ENCODE measurements at places on chromosomes 6 and 20.
A peak's percentile ranks its signal among the peaks of the same experiment; 100 is the strongest.

DNA sequence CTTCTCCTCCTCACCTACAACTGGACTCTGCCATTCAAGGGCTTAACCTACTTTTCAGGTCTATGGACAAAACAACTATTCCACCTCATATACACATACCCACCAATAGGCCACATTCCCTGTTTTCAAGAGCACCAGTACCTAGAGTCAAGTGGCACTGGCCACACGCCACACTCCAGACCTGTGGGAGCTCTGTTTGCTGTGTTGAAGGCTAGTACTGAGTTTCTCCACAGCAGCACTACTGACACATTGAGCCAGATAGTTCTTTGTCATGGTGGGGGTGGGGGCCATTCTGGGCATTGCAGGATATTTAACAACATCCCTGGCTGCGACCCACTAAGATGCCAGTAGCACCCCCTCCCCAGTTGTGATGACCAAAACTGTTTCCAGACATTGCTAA, 84.1 kb downstream of the RALGAPA2 start:
- no peak for DNase-seq

DNA sequence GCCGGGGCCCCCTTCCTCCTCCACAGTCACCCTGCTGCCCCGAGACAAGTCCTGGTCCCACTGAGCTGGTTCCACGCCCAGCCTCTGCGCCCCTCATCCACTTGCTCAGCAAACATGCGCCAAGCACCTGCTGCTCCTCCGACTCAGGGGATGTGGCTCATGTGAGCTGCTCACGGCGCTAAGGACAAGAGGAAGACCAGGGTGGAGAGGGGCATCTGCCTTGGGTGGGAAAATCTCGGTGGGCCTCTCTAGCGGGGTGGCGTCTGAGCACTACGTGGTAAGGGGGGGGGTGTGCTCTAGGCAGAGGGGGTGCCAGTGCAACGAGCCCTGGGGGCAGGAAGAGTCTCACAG, 4.5 kb downstream of the LAMA5 start:
- peak; percentile 51 for DNase-seq

- peak; percentile 76 for DNase-seq
These were observed 95.5 kb downstream of the GJA10 start for GRCh38 chr6:89989742-89990141.

DNA sequence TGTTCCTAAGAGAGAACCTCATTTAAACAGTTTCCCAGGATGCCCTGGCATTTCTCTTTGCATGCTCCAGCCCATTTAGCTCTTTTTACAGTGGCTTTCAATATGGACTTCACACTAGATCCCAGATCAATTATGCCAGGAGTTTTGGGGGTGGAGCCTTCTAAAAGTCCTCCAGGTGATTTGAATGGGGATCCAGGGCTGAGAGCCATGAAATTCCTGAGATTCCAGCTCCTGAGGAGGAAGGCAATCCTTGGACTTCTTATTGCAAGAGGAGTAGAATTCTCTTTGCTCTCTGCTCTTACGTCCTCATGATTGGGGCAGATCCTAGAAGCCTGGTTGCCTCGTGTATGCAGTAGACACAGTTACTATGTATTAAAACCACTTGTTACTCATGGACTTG, 184.2 kb downstream of the DHX35 start:
- DNase-seq, result no peak

DNA sequence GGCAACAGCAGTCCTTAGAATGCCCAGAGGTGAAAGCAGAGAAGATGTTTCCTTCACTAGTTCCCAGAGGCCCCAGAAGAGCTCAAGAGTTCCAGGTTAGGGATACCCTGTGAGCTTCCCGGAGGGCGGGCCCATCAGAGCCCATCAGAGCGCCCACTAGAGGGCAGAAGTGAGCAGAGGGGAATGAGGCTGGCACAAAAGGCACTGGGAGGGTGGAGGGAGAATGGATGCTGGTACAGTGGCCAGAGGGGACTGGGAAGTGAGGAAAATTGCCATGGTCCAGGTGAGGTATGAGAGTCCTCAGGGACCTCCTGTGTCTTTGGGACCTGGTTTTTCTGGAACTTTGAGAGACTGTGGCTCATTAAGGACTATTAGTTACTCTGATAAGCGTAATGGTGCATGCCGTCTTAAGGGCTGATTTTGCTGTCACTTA, 57.3 kb downstream of the LINC00237 start:
- DNase-seq, result peak; percentile 75

DNA sequence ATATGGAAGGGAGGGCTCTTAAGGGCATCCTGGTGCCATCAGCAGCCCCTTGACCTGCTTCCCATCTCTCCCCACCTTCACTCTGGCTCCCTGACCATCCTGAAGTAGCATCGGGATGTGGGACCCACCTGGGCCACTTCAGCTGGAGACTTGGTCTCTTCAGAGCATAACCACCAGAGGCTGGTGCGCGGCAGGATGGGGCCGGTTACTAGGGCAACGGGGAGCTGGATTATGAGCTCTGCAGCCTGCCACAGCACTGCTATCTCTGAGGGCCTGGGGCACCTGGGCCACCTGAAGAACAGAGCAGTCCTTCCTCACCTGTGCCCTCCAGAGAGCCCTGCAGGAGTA, 79.7 kb downstream of the SYNJ2 start:
- DNase-seq, result no peak

- DNase-seq, result peak; percentile 64
These were observed 1.2 kb downstream of the MYB start for GRCh38 chr6:135182071-135183001.

DNA sequence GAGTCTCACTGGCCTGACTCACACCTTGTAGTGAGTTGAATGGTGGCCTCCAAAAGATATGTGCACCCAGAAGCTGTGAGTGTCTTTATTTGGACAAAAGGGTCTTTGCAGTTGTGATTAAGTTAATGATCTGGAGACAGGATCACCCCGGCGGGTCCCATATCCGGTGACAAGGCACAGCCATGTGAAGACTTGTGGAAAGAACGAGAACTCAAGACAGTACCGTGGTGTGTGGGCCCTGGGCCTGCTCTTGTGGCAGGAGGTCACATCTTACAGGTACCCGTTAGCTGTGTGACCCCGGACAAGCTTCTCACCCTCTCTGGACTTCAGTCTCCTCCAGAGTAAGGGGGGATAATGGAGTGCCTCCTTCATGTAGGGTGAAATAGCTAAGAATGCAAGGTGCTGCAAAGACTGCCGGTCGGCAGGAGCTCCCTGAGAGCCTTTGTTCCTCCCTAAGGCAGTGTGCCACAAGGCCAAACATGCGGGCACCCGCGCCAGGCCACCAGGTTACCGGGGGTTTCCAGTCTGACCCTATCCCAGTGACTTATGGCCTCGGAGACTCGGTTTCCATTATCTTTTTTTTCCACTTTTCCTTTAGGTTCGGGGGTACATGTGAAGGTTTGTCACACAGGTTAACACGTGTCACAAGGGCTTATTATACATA, 39.2 kb downstream of the CDH4 start:
- no peak for DNase-seq

- no peak for DNase-seq
These were observed 113.6 kb downstream of the CD24 start for GRCh38 chr6:106860940-106861339.

DNA sequence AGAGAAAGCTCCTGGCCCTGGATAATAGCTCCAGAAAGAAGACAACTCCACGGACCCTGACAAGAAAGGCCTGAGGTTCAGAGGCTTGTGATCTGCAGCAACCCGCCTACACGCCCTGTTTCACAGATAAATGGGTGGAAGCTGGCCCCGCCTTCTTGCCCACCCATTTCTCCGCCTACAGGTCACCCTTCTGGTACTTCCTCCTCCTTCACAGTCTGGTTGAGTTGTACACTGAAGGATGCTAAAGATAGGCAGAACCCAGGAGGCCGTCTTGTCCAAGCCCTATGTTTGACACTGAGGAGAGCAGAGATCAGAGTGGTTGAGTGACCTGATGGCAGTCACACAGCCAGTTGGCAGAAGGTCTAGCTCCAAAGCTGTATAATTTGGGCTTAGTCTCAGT, 34.2 kb upstream of the MDGA1 start:
- no peak for DNase-seq

- peak; percentile 98 for DNase-seq
These were observed 24.7 kb upstream of the PYGB start for GRCh38 chr20:25223179-25223661.

GRCh38 chr6:129651291-129651691, 58.7 kb downstream of the ARHGAP18 start:
- no peak for DNase-seq

DNA sequence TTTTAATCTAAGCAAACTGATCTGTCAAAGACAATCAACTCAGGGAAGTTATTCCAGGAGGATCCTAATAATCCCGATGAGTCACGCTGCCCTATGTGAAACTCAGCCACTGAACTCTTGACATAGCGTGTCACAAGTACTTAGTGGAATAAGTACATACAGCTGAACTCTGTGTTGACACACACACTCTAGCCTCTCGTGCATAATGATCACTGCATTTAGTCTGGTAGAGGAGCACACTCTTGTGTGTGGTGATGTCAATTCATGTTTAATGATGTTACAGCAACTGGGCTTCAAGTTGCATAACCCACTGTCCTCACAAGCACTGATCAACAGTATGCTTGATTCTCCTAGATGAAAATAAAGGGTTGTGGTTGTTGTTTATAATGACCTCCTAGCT, 148.3 kb downstream of the HACE1 start:
- no peak for DNase-seq

GRCh38 chr6:17455919-17456318, 62.5 kb downstream of the CAP2 start:
- DNase-seq, result no peak

GRCh38 chr6:73264446-73264845, 1.4 kb upstream of the KHDC1 start:
- peak; percentile 82 for DNase-seq

DNA sequence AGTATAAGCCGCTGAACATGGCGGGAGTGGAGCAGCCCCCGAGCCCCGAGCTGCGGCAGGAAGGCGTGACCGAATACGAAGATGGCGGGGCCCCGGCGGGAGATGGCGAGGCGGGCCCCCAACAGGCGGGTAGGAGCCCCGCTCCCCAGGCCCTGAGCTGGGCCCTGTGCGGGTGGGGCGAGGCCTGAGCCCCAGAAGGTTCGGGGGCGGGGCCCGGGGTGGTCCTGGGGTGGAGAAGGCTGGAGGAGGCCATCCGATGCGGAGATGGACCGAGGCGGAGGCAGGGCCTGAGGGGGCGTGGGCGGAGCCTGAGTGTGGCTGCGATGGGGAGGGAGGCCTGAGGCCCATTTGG, 7.1 kb downstream of the L3MBTL1 start:
- DNase-seq, result no peak

DNA sequence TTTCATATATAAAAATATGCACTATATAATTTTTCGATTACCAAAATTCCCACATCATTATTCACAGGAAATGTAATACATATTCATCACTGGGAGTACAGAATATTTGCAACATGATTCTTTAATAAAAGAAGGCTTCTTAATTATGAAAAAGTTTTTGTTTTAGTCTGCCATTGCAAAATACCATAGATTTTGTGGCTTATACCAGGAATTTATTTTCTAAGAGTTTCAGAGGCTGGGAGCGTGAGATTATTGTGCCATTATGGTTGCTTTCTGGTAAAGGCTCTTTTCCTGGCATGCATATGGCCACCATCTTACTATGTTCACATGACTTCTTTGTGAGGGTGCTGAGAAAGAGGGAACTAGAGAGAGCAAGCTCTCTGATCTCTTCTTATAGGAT, 306.9 kb upstream of the ADGRB3 start:
- DNase-seq, result no peak

- no peak for DNase-seq
These were observed 2.0 kb upstream of the STMN3 start for GRCh38 chr20:63655249-63655648.

- DNase-seq, result no peak
These were observed 44.3 kb downstream of the FOXC1 start for GRCh38 chr6:1654054-1654453.

DNA sequence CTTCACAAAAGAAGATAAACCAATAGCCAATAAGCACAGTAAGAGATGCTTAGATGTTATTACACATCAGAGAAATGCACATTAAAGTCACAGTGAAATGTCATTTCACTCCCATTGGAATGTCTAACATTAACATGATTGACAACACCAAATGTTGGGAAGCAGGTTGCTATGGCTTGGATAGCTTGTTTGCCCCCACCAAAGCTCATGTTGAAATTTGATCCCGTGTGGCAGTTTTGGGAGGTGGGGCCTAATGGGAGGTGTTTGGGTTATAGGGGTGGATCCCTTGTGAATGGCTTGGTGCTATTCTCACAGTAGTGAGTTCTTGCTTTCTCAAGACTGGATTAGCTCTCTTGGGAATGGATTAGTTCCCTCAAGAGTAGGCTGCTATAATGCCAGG, 44.8 kb downstream of the MRAP2 start:
- no peak for DNase-seq

DNA sequence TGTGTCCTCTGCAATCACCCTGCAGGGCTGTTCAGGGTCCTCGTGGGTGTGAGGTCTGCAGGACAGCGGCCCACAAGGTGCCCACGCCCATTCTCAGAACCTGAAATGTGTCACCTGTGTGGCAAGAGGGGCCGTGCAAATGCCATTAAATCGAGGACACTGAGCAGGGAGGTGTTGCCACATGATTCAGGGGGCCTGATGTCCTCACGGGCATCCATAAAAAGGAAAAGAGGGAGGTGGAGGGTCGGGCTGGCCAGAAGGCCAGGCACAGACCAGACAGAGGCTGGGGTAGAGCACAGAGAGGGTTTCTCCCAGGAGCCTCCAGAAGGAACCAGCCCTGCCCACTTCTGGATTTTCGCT, 239.6 kb downstream of the ERMARD start:
- peak; percentile 37 for DNase-seq

DNA sequence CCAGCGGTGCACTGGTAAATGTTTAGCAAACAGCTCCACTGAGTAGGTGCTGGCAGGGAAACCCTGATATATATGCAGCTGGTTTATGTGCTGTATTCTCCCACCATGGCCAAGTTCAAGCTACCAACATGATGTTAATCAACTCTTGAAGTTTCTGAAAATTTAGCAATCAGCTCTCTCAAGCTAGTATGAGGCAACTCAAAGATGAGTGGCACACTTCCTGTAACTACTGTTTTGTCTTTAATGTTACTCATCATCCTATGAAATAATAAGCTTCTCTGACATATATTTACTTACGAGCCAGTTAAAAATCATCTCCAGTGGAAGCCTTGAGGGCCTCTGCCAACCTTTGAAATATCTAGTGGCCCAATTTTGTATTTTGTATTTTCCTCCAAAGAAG, 54.7 kb downstream of the TRMT6 start:
- no peak for DNase-seq

DNA sequence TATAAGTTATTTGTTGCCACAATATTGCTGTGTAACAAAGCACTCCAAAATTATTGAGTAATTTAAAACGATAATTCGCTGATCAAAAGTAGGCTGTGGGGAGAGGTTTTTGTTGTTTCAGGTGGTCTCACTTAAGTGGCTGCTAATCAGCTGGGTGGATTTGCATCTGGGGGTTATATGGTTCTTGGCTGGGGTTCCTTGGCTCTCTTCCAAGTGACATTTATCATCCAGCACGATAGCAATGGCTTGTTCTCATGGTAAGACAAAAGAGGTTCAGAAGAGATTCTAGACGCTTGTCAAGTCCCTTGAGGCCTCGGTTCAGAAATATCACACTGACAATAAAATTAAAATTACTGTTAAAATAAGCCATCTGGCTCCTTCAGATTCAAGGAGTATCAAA, 1648.8 kb downstream of the GRIK2 start:
- no peak for DNase-seq

Measured in islet precursor cell (in vitro differentiated cells).